ENCODE measurements at places on chromosomes 3 and 15.

DNA sequence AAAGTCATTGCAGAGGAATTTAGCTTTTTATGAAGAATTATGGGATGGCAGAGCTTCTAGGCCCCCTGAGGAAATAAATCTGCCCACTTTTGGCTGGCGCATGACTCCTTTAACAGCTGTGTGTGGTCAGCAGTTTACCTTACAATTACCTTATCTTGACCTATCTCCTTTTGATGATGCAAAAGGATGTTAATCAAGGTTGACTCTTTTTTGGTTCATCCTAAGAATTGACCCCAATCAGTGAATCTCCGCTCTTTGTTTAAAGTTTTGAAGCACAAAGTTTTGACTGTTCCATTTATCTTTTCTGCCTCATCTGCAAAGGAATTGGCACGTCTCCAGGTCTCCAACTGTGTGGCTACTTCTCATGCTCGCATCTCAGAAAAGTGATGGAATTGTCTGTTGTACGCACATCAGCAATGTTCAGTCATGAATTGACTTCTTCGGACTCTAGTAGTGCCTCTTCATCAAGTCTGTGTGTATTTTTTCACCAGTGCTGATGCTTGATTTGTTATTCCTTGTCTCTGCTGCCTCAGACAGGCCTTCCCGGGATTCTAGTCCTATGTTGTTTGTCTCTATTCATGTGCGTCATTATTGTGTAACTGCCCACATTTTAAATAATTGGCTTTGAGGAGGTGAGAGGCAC lies 196.2 kb upstream of the CFAP20DC start:
- no peak for DNase-seq

- DNase-seq = no peak
Observed at GRCh38 chr15:86101818-86102217, 22.1 kb downstream of the AGBL1 start.

DNA sequence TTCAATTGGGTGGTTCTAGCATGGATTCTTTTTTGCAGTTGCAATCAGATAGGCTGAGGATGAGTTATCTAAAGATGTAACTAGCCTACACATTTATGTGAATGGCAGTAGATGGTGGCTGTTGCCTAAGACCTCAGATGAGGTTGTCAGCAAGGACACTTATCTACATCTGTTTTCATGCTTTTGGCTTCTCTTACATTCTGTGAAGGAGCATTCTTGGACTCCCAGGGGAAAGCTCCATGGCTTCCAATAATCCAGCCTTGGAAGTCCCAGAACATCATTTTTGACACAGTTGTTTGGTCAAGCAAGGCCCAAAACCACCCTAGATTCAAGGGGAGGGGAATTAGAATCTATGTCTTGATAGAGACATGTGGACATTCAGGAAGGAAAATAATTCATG lies 332.2 kb upstream of the RBMS3 start:
- DNase-seq = no peak

- DNase-seq = no peak
Observed at GRCh38 chr3:16024548-16024947, 149.9 kb upstream of the GALNT15 start.

GRCh38 chr15:67142767-67143100 lies 77.3 kb downstream of the SMAD3 start:
- no peak for DNase-seq

DNA sequence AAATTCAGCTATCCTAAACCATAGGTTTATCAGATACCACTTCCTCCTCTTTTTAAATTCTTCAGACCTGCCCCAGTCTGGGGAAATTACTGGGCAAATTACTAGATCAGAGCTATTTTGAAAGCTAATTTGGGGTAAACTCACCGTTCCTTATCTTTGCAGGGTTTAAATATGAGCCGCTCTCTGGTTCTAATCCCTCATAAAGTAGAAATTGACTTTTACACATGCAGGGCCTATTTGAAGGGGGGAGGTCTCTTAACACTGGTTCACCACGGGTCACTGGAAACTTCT lies 11.0 kb upstream of the MEIS2 start:
- DNase-seq = no peak

DNA sequence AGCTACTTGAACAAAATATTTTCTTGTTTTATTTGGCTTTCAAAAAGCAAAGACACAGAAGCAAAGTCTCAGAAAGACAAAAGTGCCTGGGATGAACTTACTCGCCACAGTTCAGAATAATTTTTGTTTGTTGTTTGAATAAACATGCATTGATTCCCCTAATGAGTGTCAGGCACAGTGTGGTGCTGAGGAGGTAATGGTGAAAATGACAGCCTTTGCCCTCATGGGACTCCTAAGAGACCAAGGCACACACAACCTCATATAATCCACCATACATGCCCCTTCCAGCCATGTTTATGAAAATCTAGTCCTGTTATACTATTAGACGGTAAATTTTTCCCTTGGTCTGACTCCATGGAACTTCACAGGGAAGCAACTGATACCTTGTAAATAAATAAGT lies 2.5 kb downstream of the GOLIM4 start:
- DNase-seq = no peak

- DNase-seq = no peak
Observed at GRCh38 chr3:13539292-13539638, 9.7 kb upstream of the FBLN2 start.

DNA sequence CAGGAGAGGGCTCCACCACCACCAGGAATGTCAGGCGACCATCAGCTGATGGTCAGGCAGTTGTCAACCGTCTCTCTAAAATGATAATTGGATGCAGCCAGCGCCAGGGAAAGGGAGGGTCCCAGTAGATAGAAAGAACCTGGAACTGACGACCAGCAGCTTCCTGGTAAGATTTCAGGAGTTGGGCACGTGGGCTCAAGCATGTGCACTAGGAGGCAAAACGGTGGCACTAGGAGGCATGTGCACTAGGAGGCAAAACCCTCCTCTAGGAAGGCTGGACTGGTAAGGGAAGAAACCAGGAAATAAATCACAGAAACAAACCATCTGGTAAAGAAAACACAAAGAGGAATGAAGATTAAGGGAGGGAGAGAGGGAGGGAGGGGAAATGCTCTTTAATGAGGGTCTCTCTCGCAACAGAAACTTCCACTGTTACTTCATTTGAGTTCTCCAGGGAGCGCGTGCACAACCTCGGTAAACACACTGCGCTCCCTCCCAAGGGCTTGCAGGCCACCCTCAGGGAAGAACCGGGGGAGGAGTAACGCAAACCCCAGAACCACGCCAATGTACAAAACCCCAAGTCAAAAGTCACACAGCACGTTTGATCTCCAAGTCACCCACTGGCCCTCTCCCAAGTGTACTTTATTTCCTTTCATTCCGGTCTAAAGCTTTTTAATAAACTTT lies 116.7 kb downstream of the XXYLT1 start:
- no peak for DNase-seq

DNA sequence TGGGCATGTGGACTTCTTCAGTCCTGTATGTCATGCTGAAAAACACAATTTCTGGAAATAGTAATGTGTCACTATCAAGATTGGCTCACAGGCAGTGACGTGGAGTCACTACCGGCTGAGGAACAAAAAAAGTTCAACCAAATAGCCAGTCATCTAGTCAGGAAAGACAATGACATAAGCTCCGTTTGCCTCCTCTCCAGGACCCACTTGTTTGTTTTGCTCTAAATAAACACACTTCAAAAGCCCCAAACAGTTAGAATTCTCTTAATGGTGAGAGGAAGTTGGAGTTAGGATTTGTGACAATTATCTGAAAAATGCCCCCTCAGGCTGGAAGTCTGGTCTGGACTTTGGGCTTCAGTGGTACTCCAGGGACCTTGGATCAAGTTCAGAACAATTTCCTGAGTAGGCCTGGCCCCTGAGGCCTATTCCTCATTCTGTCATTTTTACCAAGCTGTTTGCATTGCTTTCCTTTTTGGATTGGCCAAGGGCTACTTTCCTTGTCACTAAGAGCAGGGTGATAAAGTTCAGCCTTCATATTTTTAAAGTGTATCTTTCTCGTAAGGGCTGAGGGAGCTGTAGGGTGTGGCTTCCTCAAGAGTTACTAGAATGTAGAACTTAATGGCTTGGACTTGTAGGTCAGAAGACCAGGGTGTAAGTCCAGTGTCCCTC lies 98.9 kb downstream of the EOMES start:
- DNase-seq = no peak

DNA sequence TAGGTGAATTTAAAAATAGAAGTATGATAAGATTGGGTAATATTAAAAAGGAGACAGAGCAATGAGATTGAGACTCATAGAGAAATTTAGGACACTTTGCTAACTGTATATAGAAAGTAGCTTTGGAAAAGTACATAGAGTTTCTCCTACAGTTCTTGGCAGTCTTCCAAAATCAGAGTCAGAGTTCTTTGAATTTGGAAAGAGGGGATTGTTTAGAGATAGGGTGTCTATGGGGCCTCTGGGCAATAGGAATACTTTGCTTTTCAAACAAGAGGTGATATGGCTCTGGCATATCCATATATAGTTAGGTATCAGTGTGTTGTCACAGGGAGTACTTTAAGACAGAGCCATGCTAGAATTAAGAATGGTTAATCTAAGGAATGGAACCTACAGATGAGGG lies 477.1 kb upstream of the KCNMB2 start:
- DNase-seq = no peak

- no peak for DNase-seq
Observed at GRCh38 chr3:194990454-194991337, 280.3 kb downstream of the XXYLT1 start.

- no peak for DNase-seq
Observed at GRCh38 chr3:112539825-112540650, 21.7 kb downstream of the ATG3 start.

GRCh38 chr3:190059242-190059590 lies 61.5 kb downstream of the P3H2 start:
- no peak for DNase-seq

GRCh38 chr3:2153547-2153946 lies 54.9 kb downstream of the CNTN4 start:
- no peak for DNase-seq
